Stimulated activated CD4-positive, alpha-beta T cell treated with anti-CD3 and anti-CD28 coated beads, Interleukin-1b, Interleukin-23, amount 100 ng/mL, for 48 hours (primary cell): ENCODE measurements at places on chromosomes 2 and 18.

- no peak for DNase-seq
Observed at GRCh38 chr2:50415392-50415791, 616.5 kb downstream of the NRXN1 start.

GRCh38 chr2:102337012-102337411 is 18.6 kb upstream of the IL18R1 start:
- no peak for DNase-seq

GRCh38 chr18:73292156-73292555 is 424.4 kb upstream of the NETO1 start:
- DNase-seq = no peak

DNA sequence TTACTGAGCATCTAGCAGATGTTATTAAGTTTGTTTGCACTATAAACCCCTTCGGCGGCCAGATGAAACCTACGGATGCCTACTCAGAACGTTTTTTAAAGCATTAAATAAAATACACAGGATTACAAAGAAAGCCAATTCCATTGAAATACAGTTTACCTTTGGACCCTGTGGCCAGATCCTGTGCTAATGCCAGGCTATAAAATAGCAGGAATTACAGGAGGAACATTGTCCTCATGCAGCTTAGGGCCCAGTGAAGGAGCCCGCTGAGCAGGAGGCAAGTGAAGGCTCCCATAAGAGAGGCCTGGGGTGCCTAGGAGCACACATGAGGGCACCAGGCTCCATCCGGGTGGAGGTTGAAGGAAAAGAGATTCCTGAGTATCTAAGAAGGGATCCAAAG is 310.4 kb downstream of the MTX2 start:
- no peak for DNase-seq

DNA sequence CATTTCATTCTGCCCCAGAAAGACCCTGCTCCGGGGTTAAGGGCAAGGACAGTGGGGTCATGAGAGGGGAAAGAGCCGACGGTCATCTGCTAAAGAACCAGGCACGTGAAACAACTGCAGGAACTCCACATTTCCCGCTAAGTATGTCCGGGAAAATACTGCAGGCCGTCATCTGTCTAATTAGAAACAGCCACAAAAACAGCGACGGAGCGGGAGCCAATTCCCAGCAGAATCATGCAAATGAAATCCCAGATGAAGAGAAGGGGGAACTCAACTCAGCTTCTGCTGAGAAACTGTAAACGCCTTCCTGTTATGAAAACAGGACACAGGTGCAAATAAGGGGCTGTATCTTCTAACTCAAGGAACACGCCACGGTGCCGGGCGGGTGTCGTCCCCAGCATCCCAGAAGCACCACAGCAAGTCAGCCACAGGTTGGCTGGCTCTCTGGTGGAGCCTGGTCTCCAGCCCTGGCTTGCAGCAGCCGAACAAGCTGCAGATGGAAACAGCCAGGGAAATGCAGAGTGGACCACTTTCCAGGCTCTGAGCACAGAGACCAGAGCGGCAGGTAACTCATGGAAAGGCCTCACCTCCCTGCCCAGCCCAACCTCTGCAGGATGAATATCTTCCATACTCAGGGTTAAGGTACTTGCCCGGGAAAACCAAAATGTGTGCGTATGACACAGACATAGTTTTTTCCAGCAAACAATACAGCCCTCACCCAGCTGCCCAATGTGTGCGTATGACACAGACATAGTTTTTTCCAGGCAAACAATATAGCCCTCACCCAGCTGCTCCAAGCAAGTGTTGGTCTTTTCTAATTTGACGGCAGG is 28.9 kb downstream of the PXDN start:
- no peak for DNase-seq

DNA sequence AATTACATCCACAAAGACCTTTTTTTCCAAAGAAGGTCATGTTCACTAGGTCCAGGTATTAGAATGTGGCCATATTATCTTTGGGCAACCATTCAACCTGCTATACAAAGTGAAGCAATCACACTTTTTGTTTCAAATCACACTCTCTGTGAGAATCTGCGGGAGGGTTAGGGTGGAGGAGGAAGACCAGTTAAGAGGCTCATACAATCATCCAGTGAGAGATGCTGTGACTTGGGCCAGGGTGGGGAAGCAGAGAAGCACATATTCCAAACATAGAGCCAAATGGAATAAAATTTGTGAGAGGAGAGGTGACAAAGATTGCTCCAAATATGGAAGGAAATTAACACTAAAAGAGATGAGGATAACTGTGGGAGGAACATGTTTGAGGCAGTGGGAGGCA is 351.6 kb downstream of the CYRIA start:
- no peak for DNase-seq

- no peak for DNase-seq
Observed at GRCh38 chr2:134144651-134145050, 109.2 kb upstream of the MGAT5 start.

DNA sequence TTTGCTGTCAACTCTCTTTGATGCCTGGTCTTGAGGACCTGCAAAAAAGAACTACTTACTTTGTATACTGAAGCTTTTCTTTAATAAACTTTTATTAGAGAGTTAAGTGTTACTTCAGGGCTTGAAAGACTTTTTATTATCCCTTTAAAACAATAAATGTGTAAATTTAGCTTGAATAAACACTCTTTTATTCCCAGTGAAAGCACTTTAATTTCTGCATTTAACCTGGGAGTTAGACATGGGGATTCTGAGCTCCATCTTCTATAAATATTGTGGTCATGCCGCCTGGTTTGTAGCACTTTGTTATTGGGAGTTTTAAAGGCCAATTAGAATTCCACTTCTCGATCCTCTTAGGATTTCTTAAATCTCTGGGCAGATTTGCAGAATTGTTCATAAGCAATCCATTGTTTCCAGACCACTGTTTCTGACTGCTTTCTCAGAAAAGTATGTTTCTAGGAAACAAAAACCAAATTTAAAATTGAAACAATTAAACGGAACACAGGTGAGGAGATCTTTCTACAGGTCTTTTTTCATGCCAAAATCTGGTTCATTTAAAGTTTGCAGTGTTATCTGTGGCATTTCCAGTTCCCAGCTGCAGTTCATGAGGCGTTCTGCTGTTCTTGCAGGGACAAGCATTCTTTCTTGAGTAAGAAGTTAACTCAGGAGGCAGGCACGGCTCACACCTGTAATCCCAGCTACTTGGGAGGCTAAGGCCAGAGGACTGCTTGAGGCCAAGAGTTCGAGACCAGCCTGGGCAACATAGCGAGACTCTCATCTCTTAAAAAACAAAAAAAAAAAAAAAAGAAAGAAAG is 18.1 kb upstream of the E2F6 start:
- no peak for DNase-seq

- DNase-seq = no peak
Observed at GRCh38 chr2:67457699-67458098, 60.6 kb downstream of the ETAA1 start.

- no peak for DNase-seq
Observed at GRCh38 chr2:186099826-186100225, 361.2 kb downstream of the FSIP2 start.

- no peak for DNase-seq
Observed at GRCh38 chr2:215355801-215356200, 43.9 kb downstream of the ATIC start.

- DNase-seq = peak; percentile 32
Observed at GRCh38 chr2:30862054-30862651, 54.9 kb upstream of the CAPN13 start.

GRCh38 chr2:163856941-163857340 is 121.1 kb upstream of the FIGN start:
- DNase-seq = no peak

GRCh38 chr2:182426918-182427240 is at the start of gene PDE1A:
Gene PDE1A (minus strand): TSS chr2:182427036.
- DNase-seq = no peak

DNA sequence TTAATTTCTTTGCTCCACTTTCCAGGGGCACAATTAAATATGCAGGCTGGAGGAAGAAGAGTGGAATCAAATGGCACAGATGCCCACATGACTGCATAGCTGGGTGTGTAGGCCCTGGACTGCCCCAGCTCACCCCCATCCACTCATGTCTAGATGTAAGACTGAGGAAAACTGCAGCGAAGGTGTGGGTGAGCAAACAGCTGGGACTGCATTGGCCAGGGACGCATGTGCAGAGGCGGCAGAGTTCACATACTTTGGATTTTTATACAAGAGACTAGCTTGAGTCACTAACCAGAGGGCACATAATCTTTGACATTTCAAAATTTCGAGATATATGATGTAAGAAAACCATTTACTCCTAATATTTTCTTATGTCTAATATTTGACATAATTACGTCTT is 60.1 kb downstream of the SPIRE1 start:
- DNase-seq = no peak

DNA sequence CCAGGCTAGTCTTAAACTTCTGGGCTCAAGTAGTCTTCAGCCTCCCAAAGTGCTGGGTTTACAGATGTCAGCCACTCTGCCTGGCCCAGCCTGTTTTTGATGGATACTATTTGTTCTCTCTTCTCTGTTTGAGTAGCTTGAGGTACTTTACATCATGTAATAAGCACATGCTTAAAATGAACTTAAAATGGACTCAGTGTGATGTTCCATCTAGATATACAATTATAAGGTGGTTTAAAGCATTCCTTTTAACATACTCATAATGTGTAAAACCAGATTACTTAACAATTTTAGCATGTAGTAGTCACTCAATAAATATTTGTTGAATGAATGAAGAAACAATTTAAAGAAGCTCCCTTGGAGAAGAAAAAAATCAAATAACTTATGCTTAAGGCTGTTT is 9.6 kb downstream of the PTPRM start:
- no peak for DNase-seq

GRCh38 chr18:78145096-78145495 is 834.5 kb upstream of the SALL3 start:
- DNase-seq = no peak

- no peak for DNase-seq
Observed at GRCh38 chr18:12995952-12996477, 4.9 kb downstream of the CEP192 start.

DNA sequence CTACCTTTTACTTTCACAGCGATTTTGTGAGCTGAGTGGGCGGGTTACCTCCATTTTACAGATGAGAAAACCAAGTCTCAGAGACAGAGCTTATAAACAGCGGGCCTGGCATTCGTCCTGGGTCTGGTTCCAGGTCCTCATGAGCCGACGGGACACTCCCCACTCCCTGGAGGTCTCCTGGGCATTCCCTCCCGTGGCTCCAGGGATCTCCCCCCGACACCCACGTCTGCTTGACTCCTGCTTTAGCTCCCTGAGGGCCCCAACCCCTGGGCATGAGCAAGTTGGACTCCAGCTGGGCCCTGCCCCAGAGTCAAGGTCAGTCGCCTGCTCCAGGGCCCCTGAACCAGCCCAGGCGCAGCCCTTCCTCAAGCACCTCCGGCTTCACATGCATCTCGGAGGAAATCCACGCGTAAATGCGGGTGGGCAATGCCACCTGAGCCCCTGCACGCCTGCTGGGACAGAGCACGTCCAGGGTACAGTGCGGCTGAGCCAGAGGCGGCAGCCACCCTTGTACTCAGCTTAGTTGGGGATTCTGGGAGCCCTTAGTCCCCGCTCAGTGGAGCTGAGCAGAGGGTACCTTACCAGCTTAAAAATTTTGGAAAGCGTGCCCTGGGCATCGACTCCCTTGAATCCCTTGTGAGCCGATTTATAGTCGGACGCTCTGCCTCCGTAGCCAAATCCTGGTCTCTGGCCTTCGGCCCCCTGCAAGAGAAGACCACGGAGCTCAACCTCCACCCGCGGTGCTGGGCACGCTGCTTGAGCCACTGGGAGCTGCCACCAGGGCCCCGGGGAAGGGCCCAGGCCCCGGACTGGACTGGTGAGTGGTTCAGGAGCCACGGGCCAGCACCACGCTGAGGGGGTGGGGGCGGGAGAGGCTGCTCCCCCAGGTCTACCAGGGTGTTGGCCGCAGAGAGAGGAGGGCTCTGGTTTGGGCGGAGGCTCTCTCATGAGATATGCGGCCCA is 148.1 kb downstream of the MBP start:
- no peak for DNase-seq

GRCh38 chr2:231370429-231370748 is 25.1 kb upstream of the B3GNT7 start:
- DNase-seq = no peak

GRCh38 chr18:61606759-61607158 is 273.5 kb downstream of the CDH20 start:
- DNase-seq = no peak

DNA sequence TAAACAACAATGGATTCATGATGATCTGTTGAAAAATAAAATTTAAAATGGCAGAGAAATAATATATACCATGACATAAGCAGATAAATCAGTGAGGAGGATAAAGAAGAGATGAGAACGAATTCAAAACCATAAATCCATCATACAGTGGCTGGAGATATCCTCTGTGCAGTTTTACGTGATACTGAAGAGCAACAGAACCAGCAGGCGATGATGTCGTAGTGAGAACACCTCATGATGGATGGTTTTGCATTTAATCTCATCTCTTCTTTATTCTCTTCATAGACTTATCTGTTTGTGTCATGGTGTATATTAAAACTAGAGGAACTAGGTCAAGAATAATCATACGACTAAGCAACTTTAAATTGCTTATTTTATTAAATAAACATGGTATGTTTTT is 56.3 kb downstream of the TNFRSF11A start:
- DNase-seq = no peak

DNA sequence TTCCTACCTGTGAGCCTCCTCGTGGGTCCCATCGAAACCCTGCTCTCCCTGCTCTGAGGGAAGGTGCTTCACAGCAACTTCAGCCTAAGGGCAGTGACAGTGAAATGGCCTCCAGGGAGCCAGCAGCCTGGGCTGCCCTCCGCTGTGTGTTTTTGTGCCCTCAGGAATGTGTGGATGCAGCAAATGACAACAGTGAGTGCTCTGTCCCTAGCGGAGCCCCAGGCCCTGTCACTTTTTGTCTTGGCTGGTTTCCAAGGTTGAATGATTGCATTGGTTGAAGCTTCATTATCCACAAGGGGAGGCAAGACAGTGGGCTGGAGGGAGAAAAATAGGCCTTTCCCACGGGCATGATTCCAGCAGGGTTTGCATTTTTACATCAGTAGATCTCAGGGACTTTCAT is 42.9 kb downstream of the STON1 start:
- no peak for DNase-seq

- DNase-seq = no peak
Observed at GRCh38 chr2:100571668-100572067, 8.9 kb downstream of the PDCL3 start.

- no peak for DNase-seq
Observed at GRCh38 chr2:109175350-109175678, 46.3 kb downstream of the SH3RF3 start.

- DNase-seq = peak; percentile 8
Observed at GRCh38 chr2:18545384-18545783, 15.1 kb downstream of the RDH14 start.

GRCh38 chr18:59301929-59302328 is 16.5 kb downstream of the CPLX4 start:
- DNase-seq = no peak

DNA sequence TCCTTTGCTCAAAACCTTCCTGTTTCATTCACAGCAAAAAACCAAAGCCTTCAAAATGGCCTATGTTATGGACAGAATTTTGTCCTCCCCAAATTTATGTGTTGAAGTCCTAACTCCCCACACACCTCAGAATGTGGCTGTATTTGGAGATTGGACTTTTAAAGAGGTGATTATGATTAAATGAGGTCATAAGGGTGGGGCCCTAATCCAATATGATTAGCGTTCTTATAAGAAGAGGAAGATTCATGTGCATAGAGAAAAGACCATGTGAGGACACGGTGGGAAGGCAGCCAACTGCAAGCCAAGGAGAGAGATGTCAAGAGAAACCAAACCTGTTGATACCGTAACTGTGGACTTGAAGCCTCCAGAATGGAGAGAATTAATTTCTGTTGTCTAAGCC is 4.6 kb upstream of the ZNF638 start:
- no peak for DNase-seq

- no peak for DNase-seq
Observed at GRCh38 chr2:165776013-165776412, 18.0 kb downstream of the GALNT3 start.
